Activated naive CD4-positive, alpha-beta T cell treated with anti-CD3 and anti-CD28 coated beads for 36 hours (primary cell): ENCODE measurements at places on chromosomes 5 and 9.

DNA sequence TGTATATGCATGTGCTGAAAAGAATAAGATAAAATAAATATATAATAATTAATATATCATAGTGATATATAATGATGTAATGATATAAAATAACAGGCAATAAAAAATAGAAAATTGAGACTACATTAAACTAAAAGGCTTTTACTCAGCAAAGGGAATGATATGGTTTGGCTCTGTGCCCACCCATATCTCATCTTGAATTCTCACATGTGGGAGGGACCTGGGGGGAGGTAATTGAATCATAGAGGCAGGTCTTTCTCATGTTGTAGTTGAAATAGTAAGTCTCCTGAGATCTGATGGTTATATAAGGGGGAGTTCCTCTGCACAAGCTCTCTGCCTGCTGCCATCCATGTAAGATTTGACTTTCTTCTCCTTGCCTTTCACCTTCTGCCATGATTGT is 1550.9 kb upstream of the CDH6 start:
- DNase-seq: no peak

DNA sequence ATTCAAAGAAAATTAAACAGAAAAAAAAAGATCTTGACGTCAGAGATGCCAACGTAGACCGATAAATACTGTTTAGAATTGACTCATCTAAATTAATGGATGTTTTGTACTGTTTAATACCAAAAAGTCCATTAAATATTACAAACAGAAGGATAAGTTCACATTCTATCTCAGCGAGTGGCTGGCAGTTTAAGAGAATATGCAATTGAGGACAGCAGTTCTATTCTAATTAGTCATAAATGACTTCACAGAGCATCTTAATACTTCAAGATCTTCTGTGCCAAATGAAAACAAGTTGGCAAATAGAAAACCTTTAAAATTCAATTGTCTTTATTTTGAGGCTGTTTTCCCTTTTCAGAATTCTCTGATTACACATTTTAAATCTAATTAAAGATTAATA is 326.6 kb upstream of the NREP start:
- DNase-seq: no peak

DNA sequence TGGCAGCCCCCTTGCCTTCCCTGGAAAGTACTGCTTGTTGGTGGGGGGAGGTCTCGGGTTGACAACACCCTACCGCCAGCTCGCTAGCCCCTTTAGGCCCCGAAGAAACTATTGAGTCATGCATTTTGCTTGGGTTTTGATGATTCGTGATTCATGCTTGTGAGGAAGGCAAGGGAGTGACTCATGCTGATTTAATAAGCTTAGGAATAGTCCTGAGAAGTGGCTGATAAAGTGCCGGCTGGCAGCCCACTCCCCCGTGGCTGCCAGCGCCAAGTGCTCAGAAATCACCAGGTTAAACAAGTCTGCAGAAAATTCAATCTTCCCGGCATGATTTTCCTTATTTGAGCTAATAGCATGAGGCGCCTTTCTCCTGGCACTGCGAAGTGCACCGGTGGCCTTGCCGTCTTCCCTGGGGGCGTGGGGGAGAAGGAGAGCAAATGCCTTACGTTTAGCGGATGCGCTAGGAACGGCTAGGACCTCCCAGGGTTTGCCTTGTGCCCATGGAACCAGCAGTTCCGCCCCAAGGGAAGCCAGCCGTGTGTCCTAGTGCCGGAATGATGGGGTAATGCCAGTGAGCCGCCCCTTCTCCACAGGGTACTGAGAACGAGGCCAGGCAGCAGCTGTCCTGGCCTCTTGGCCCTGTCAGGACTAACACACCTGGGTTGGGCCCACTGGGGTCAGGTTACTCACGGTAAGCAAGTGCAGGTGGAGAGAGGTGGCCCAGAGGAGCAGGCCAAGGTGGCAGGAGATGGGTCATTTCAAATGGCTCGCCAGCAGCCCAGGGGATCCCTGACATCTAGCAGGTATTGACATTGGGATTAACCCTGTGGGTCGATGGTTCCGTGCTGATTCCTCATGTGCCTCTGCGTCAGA is 151.9 kb downstream of the MACROH2A1 start:
- no peak for DNase-seq

GRCh38 chr5:170596482-170597044 is 92.7 kb downstream of the KCNIP1 start:
- DNase-seq: no peak

DNA sequence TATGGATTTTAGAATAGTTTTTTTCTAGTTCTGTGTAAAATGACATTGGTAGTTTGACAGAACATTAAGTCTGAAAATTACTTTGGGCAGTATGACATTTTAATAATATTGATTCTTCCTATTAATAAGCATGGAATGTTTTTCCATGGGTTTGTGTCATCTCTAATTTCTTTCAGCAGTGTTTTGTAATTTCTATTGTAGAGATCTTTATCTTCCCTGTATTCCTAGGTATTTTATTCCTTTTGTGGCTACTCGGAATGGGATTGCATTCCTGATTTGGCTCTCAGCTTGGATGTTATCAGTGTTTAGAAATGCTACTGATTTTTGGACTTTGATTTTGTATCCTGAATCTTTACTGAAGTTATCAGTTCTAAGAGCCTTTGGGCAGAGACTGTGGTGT is 420.4 kb downstream of the KIAA0825 start:
- no peak for DNase-seq

GRCh38 chr5:111848476-111848875 is 91.5 kb upstream of the NREP start:
- DNase-seq: no peak

DNA sequence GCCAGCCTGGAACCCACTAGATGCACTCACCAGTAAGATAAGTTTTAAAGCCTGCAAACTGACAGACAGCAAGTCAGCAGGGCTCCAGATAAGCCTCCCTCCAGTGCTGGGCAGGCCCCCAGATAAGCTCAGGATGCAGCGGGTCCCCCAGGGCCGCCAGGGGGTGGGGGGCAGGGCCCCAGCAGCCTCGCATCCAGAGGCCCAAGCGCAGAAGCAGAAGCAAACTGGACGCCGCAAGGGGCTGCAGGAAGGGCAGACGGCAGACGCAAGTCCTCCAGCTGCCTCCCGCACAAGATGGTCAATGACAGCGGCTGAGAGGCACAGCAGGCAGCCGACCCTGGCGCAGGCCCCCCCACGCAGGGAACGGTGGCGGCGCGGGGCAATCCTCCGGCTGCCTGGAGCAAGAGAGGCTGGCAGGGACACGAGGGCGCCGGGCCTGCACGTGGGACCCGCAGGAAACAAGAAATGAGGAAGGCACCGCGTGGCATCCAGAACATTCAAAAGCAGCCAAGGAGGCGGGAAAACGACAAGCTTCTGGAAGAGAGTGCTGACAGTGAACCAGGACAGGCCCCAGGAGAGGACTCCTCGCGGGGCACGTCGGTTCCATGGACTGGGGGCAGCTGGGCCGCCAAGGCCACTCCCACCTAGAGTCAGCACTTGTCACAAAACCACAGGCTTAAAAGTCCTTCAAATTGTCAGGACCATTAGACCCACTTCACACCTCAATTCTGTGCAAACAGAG is 49.8 kb downstream of the ROR2 start:
- no peak for DNase-seq

DNA sequence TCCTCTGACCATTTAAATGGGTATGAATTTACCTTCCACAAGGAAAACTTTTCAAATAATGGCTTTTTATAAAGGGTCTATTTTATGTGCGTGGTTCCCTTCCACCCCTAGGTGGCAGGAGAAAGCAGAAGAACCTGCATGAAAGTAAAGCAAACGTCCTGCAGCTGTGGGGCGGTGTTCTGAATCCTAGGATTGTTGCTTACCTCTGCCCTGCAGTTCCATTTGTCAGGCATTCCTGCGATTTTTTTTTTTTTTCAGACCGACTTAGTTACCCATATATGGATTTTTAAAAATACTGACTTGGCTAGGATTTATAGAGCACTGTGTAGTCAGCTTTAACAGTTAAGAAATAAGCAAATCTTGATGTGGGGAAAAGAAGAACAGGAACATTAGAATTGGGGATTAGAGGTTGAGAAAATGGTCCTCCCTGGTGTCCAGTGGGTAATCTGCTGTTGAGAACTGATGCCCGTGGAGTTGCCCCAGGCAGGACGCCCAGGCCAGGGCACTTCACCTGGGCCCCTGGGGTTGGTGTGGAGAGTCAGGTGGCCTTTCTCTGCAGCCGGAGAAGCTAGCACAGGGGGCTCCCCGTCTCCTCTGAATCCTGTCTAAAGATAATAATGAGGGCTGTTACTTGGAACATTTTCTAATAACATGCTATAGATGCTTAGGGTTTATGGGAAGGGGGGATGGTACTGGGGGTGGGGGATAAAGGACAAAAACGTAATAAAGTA is 30.4 kb upstream of the LTC4S start:
- DNase-seq: peak; percentile 75

- DNase-seq: no peak
Observed at GRCh38 chr5:121175986-121176385, 675.7 kb upstream of the FTMT start.

DNA sequence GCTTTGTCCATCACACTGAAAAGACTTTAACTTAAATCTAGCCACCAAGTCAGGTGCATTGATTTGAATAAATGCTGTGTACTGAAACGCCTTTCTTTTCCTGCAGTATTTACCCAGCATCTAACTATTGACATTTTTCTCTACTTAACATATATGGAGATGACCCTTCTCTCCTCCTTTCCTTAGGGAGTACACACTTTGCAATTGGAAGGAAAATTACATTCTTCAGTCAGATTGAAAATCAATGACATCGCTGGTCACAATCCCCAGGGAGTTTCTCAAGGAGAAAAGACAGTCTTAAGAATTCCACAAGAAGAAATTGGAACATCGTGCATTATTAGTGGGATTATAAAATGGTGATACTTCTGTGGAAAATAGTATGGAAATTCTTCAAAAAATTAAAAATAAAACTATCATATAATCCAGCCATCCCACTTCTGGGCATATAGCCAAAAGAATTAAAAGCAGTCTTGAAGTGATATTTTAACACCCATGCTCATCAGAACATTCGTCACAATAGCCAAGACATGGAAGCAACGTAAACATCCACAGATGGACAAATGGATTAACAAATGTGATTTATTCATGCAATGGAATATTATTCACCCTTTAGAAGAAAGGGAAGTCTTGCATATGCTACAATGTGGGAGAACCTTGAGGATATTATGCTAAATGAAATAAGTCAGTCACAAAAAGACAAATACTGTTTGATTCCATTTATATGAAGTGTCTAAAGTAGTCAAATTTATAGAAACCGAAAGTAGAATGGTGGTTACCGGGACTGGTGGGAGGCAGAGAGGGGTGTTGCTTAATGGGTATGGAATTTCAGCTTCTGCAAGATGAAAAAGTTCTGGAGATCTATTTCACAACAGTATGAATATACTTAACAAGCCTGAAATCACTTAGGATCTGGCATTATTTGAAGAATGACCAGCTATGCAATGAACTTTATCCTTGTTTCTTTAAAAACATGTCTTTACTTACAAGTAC is 14.3 kb upstream of the FREM1 start:
- DNase-seq: no peak

DNA sequence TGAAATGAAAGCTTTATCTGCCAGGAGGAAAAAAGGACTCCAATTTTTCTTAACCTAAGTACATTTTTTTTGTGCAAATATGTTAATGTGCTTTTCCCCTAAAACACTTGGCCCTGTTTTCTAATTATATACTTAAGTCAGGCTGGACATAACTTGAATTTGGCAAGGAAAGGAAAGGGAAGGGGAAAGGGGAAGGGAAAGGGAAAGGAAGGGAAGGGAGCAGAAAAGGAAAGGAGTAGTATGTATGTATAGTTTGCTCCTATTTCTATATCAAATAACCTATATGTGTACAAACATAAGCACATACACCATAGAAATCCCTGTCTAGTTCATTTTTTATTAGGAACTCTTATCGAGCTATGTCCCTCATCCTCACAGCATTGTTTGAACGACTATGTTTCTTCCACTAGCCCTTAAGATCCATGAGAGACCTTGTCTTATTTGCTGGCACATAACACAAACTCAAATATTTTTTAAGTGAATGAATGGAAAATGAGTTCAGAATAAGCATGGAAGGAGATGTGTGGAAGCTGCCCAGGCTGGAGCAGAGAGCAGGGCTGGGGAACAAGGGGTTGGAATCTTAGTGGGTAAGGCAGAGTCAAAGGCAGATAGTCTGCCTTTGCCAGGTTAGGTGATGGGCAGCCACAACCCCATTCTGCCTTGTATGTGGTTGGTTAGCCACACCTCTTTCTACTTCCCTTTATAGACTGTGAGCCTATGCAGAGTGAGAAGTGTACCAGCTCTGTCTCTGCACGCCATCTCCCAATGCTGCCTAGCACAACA is 70.0 kb downstream of the KLHL3 start:
- DNase-seq: peak; percentile 67

DNA sequence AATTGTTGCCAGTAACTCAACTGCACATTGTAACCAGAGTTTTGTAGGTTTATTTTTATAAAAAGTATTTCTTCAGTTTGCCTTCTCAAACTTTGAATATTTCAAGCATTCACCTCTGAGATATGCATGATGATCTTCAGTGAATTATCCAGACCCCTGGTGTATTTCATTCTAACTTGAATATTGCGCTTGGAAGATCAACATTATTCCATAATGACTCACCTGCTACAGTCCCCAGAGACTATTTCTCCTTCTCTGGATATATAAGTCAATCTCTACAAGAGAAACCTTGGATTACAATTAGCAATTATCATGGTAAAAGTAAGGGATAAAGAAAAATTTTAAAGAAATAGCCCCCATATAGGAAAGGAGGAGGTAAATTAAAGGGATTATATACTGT is 1041.0 kb downstream of the TLE1 start:
- DNase-seq: no peak

DNA sequence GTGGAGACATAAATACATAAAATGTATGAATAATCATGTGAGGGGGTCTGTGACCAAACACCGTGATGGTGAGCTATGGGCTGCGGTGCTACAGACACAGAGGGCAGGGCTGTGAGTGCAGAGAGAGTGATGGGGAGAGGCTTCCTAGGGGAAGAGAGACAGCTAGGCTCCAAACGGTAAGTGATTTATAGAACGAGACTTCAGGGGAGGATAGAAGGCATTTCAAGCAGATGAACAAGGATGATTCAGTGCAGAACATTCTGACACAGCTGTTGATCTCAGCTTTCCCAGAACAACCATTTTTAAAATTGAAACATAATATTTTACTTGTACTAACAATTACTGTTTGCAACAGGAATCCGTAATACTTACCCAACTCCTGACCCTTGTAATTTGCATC is 100.7 kb downstream of the GAS1 start:
- DNase-seq: no peak

DNA sequence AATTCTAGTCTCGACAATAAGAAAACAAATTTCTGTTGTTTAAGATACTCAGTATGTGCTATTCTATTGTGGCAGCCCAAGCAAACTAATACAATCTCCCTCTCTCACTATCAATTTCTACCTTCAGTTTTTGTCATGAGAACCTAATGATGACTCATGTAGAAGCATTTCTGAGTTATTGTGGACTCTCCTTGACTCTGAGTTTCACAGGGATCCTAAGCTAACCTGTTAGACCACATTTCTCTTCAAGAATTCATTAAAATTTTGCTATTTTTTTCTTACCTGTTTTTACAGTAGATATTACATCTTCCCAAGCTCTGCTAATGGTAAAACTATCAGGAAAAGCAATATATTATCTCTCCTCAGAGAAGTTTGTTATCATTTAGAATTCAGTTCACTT is 599.1 kb upstream of the TYRP1 start:
- no peak for DNase-seq
